ENCODE measurements at places on chromosomes 16 and 17.

DNA sequence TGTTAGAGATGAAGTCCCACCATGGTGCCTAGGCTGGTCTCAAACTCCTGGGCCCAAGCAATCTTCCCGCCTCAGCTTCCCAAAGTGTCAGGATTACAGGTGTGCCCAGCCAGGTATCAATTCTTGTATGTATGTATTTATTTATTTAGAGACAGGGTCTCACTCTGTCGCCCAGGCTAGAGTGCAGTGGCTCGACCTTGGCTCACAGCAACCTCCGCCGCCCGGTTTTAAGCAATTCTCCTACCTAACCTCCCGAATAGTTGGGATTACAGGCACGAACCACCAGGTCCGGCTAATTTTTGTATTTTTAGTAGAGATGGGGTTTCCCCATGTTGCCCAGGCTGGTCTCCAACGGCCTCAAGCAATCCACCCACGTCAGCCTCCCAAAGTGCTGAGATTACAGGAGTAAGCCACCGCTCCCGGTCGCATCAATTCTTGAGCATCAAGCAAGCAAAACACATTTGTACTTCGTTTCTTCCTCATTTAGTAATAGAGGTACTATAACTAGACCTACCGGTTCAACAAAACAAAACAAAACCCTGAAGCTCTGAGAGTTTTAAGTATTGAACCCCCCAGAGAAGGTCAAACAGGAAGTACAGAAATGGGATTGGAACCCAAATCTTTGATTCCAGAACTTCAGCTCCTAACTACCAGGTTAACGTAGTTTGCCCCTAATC, 1.0 kb upstream of the ZNF500 start:
- no peak for DNase-seq

DNA sequence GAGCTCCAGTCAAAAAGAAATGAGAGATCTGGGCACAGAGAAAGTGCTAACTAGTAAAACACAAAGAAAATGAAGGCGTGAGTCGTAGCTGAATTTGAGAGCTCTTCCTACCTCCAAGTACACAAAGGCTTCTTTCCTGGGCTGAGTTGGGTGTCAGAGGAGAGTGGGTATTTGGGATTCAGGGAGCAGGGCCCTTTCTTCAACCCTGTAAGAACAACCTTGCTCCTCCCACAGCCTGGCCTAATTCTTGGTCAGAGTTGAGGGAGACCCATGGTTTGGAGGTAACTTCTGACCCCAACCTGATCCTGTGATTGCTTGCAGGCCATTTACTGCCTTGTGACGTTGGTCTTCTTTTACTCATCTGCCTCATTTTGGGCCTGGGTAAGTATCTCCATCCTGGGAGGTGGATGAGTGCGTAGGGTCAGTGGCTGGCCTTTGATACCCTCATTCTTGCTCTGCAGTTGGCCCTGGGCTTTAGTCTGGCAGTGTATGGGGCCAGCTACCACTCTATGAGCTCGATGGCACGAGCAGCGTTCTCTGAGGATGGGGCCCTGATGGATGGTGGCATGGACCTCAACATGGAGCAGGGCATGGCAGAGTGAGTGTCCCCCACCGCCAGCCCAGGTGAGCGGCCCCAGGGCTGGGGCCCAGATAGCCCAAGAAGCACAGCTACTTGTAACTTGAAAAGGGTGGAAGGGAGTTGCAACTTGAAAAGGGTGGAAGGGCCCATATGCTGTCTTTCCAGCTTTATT, 1.3 kb downstream of the TMEM208 start:
- DNase-seq, result no peak

DNA sequence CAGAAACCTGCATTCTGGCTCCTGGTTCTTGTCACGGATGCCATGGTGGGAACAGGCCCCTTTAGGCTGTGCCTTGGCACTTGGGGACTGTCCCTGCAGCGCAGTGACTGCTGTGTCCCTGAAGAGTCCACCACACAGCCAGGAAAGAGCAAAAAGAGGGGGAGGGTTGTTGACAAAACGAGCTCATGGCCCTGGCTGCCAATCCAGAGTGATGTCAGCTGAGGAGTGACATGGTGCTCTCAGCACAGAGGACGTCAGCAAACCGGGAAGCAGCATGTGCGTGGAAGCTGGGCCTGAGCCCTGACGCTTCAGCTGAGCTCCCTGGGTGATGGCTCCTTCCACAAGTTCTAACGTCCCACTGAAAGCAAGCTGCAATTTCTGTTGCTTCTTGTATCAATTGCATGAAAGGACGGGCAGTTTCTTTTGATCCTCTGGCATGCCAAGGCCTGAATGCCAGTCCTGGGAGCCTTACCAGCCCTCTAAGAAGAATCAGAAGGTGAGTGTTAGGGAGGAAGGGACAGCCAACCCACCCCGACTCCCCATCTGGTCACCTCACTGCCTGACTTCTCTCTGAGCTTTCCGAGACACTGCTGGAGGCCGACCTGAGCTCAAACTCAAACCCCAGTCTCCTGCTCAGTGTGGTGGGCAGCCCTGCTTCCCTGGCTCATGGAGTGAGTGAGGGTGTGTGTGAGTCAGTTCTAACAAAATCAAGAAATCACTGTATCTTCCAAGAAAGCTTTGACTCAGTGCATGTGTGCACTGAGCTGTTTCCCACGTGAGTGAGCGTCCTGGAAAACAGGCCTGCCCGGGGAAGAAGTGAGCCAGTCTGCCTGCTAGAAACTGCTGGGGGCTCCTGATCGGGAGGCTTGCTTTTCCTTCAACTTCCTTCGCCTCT, 14.7 kb upstream of the WNT3 start:
- DNase-seq, result no peak

GRCh38 chr17:18280766-18281371, 20.4 kb downstream of the MIEF2 start:
- no peak for DNase-seq

- DNase-seq, result no peak
These were observed 1032.2 kb downstream of the CDH11 start for GRCh38 chr16:64089697-64090096.

DNA sequence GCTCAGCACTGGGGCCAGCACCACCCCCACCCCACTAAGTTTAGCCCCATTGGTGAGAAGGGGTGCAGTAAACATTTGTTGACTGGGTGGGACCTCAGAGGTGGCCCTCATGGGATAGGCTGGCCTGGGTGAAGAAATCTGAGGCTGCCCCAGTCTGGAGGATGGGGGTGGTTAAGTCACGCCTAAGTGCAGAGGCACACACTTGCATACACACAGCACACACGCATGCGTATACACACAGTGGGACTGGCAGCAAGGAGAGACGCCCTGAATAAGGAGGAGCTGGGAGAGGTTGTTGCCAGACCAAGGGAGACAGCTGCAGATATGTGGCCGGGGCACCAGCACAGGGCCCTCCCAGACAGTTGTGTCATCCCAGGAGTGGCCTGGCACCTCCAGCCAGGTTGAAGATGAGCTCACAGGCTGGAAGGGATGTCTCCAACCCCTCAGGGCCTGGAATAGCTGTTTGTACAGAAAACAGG, 3.0 kb upstream of the BCAR1 start:
- no peak for DNase-seq

GRCh38 chr16:74078511-74079231, 217.9 kb upstream of the PSMD7 start:
- DNase-seq, result no peak

- no peak for DNase-seq
These were observed 76.2 kb upstream of the CDC42EP4 start for GRCh38 chr17:73387746-73388577.

GRCh38 chr16:56985962-56986360, 3.4 kb upstream of the NLRC5 start:
- no peak for DNase-seq

- no peak for DNase-seq
These were observed 56.5 kb downstream of the MRM1 start for GRCh38 chr17:36657763-36658490.

DNA sequence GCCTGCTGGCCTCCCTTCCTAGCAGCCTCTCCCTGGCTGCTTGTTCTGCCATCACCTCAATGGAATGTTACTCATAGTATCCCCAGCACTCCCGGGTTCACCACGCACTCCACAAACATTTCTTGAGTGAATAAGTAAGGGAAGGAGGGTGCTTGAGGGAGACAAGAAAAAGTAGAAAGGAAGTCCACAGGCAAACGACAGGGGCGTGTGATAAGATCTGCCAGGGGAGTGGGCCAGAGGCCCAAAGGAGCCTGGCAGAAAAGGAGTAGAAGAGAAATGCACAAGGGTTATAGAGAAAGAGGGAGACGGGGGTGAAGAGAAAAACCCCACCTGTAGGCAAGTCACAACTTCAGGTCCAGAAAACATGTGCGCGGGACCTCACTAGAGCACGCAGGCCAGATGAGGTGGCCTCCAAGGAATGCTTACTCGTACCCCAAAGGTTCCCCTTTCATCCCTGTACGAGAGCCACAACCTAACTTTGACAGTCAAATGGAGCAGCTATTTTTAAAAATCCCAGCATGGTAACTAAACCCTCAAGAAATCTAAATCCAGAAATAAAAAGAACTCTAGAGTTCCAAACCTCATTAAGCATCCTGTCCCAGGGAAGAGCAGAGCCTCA, 6.6 kb downstream of the ZDHHC7 start:
- DNase-seq, result no peak

DNA sequence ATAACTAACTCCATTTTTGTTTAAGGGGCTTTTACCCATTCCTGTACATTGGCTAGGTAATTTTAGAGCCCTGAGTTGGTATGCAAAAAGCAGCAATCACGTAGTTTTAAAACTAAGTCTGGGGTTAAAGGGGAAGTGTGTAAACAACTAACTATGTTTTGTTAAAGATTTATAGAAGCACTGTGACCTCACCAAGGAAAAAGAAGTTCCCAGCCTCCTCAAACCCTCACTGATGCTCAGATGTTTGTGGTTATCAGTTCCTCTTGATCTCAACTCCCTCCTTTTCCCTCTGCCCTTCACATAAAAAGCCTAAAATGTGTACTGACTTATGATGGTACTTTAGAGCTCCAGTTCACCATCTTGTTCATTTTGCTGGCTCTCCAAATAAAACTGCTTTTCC, 119.9 kb upstream of the IRX6 start:
- no peak for DNase-seq

- DNase-seq, result no peak
These were observed 12.0 kb upstream of the TNRC6A start for GRCh38 chr16:24717411-24717810.

GRCh38 chr17:3603119-3603869, 5.9 kb downstream of the TRPV1 start:
- no peak for DNase-seq

DNA sequence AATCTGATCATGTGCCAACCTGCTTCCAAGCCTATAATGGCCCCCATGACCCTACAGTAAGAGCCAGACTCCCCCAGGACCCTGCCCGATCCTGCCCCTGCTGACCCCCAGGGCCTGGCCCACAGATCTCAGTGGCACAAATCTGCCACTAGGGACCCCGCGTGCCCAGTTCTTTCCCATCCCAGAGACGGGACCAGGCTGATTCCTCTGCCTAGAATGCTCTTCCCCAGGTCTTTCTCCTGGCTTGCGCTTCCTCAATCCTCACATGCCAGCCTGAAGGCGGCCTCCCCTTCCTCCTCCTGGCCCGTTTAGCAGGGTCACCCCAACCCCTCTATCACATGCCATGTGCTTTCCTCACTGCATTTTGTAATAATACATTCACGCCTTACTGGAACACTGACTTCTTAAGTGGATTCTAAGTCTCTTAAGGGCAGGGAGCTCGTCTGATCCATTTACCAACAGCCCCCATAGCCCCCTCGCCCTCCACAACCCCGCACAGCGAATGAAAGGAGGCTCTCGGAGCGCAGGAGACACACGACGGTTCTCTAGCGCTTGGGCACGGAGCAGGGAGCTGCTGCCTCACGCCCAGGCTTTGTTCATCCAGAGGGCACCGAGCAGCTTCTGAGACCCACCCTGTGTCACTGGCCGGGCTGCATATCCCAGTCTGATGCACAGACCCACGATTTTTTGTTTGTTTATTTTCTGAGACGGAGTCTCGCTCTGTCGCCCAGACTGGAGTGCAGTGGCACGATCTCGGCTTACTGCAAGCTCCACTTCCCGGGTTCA, 1.2 kb downstream of the TRIM65 start:
- peak; percentile 50 for DNase-seq

GRCh38 chr16:72829846-72830775, 217.8 kb downstream of the ZFHX3 start:
- no peak for DNase-seq

GRCh38 chr17:31564883-31565301, 173.4 kb downstream of the RAB11FIP4 start:
- no peak for DNase-seq

- DNase-seq, result no peak
These were observed 2.1 kb downstream of the CCL4L2 start for GRCh38 chr17:36212966-36213365.

- no peak for DNase-seq
These were observed 12.6 kb upstream of the DNASE1 start for GRCh38 chr16:3641801-3642396.

GRCh38 chr16:22687031-22687530, 126.9 kb upstream of the HS3ST2 start:
- DNase-seq, result no peak

DNA sequence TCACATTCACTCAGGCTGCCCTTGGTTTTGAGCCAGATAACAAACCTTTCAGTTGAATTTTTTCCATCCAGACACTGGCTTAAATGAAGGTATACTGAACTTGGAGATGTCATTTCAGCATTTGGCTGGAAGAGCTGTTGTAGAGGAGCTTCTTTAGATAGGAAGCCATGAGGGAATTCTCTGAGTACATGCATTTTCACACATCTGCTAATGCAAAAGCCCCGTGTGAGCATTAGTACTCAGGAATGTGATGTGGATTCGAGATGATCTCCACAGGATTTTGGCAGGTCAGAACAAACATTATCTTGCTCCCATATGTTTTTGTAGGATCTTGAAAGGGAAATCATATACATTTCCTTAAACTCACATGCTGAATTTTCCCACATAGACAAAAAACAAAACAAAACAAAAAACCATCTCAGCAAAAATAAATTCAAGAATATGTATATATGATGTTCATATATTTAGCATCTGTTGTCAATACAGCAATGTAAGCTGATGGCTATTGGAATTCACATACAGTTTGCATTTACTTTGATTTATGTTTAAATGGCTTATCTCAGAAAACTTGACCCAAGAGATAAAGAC, 277.2 kb upstream of the TBX2 start:
- DNase-seq, result no peak

GRCh38 chr16:50389900-50390299, 21.1 kb upstream of the BRD7 start:
- no peak for DNase-seq

GRCh38 chr16:70520612-70521297, 2.6 kb downstream of the COG4 start:
- DNase-seq, result peak; percentile 50

GRCh38 chr17:65553009-65553645, 8.3 kb downstream of the AXIN2 start:
- DNase-seq, result no peak

- peak; percentile 71 for DNase-seq
These were observed 27.4 kb downstream of the EMP2 start for GRCh38 chr16:10552998-10553491.

DNA sequence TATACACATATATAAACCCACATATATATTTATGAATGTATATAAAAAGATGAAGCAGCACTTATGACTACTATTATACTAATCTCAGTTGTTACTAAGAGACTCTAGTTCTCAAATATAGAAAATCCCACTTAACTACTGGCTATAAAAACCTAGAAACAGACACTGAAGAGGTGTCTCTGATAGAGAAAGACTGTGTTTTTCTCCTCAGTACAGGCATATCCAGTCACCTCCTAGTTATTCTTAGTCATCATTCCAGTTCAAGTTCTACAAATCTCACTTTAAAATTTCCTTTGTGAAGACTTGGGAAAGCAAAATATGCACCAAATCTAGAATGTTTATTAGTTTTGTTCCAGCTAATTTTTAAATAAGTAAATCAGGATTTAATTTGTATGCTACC, 93.9 kb downstream of the STH start:
- no peak for DNase-seq

- DNase-seq, result no peak
These were observed 7.5 kb upstream of the XPO6 start for GRCh38 chr16:28219282-28219681.

GRCh38 chr16:68090130-68090529, 5.0 kb downstream of the NFATC3 start:
- no peak for DNase-seq
